ENCODE measurements at places on chromosomes 3 and 15. TPM values are rescaled to one million over a fixed set of nuclear protein-coding genes. Genes with fewer than 3 reads are reported as not detected.

The PTX3 gene
- 0.16 TPM for total RNA-seq

The DPPA2 gene
- total RNA-seq = not detected

The SMCO1 gene
- total RNA-seq = not detected

The RETNLB gene
- total RNA-seq = not detected

The LINGO1 gene
- 0.32 TPM for total RNA-seq

The ADAMTS9 gene
- total RNA-seq = 4.3 TPM

The BNC1 gene
- 39.6 TPM for total RNA-seq

The DNAJA4 gene
- 9.5 TPM for total RNA-seq

The FSD2 gene
- not detected for total RNA-seq

The ONECUT1 gene
- total RNA-seq = not detected

The LRRK1 gene
- total RNA-seq = 14.2 TPM

The ZPLD1 gene
- total RNA-seq = not detected

The GMNC gene
- total RNA-seq = not detected

The DENND6A gene
- total RNA-seq = 23.5 TPM

The FAM174B gene
- 4.3 TPM for total RNA-seq

The WDR93 gene
- total RNA-seq = not detected

The CPNE4 gene
- 0.04 TPM for total RNA-seq

The FMN1 gene
- total RNA-seq = 4.6 TPM

The HRG gene
- total RNA-seq = 0.12 TPM

The SUCLG2 gene
- 38.9 TPM for total RNA-seq

The PTH1R gene
- total RNA-seq = 0.28 TPM

The RAB6B gene
- 3.3 TPM for total RNA-seq

The ADAMTS7 gene
- total RNA-seq = 0.48 TPM

The CGNL1 gene
- total RNA-seq = 9.0 TPM

Measured in esophagus mucosa (tissue), 1 donor.